ENCODE measurements at places on chromosomes 4 and X. TPM values are rescaled to one million over a fixed set of nuclear protein-coding genes. Genes with fewer than 3 reads are reported as not detected.

- no peak for DNase-seq
These were observed 461.9 kb downstream of the SPRY1 start for GRCh38 chr4:123858465-123858864.

- DNase-seq = no peak
These were observed 153.0 kb downstream of the DCTD start for GRCh38 chr4:182764137-182764536.

- DNase-seq = peak; percentile 59
These were observed 550 bp downstream of the CBR4 start for GRCh38 chr4:169009286-169010124.

DNA sequence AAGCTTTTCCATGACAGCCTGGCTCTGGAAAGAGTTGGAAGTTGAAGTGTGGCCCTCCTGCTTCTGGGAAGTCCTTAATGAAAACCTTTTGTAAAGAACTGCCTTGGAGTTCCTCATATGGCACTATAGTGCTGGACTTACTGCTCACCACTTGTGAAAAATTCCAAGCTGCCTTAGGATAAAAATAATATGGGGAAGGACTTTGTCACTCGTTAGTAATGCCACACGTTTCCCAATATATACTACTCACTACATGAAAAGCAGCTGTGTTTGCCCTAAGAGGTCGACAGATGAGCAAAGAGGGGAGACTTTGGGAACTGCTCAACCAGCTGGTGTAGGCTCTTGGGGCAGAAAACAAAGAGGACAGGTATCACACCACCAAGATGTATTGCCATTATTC is 11.7 kb downstream of the OPHN1 start:
- DNase-seq = no peak

GRCh38 chrX:13005661-13006473 is 31.0 kb downstream of the TMSB4X start:
- peak; percentile 79 for DNase-seq

- no peak for DNase-seq
These were observed 38.2 kb upstream of the NUDT6 start for GRCh38 chr4:122960611-122961000.

GRCh38 chr4:53764761-53765490 is 173.6 kb upstream of the LNX1 start:
- DNase-seq = peak; percentile 41

GRCh38 chrX:151902813-151903591 is 9.7 kb upstream of the MAGEA4 start:
- peak; percentile 87 for DNase-seq

GRCh38 chr4:93649828-93650227 is 178.7 kb upstream of the ATOH1 start:
- no peak for DNase-seq

GRCh38 chr4:172202480-172203076 is 389.4 kb downstream of the GALNTL6 start:
- DNase-seq = peak; percentile 8

DNA sequence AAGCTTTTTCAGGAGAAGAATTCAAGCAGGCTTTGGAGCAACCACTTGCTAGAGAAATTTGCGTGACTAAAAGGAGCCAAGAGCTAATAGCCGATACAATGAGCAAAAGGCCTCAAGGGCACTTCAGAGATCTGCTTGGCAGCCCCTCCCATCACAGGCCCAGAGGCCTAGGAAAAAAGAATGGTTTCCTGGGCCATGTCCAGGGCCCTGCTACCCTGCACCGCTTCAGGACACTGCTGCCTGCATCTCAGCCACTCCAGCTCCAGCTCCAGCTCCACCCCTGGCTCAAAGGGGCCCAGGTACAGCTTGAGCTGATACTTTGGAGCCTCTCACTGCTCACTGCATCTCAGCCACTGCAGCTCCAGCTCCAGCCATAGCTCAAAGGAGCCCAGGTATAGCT is 98.9 kb downstream of the FAM13A start:
- DNase-seq = no peak

- no peak for DNase-seq
These were observed 80.2 kb upstream of the ACSL4 start for GRCh38 chrX:109813236-109813635.

DNA sequence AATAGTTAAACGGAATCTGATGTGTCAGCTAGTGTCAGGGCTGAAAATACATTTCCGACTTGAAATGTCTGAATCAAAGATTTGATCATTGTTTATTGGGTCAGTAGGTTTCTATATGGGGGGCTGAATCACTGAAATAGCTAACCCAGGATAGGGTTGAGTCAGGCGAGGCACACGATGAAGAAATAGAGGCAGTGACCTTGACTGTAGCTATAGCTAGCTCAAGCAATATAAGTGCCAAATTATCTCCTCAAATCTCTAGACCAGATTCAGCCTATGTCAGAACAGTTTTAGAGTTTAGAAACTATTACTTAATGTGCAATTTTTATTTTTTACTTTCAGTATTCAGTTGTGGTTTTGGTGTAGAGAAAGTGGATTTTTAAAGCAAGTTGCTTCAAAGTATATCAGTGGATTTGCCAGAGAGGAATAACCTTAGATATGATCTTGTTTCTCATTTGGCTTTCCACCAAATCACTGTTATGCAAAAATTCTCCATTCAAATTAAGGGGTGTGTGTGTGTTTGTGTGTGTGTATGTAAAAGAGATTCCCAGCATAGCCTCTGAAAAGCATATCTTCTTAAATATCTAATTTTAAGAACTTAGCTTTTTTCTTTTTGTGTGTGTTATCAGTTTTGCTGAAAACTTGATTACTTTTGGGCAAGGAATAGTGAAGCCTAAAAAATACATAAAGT is 100.3 kb upstream of the RPL34 start:
- no peak for DNase-seq

DNA sequence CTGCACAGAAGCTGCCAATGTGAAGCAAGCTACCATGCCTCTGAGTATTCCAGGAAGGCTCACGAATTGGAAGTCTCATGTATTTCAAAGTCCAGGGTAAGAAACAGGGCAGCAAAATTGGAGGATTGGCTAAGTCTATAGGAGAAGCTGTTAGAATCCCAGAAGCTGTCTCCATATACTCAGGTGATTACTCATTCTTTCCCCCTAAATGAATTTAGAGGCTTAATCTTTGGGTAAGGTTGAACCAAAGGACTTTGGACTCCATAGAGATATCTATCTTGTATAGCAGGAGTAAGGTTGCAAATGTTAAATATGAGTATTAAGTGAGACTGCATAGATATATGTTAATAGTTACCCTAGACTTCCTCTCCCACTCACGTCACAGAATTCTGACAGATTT is 36.3 kb downstream of the STBD1 start:
- DNase-seq = no peak

DNA sequence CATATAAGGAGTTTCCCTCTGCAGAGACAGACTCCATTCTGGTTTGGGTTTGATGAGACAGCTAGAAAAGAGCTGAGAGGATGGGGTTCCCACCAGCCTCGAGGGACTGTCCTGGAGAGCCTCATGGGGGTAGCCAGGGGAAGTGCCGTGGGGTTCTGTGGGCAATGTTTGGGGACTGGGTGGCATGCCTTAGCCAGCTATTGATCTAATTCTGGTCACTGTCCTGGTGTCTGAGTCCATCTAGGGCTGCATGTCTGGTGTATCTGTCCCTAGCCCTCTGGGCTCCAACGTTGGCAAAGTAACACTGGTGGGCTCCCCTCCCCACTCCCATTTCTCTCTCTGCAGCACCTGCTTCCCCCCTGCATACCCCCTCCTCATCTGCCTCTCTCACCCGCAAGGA is 135.4 kb downstream of the SMIM20 start:
- no peak for DNase-seq

DNA sequence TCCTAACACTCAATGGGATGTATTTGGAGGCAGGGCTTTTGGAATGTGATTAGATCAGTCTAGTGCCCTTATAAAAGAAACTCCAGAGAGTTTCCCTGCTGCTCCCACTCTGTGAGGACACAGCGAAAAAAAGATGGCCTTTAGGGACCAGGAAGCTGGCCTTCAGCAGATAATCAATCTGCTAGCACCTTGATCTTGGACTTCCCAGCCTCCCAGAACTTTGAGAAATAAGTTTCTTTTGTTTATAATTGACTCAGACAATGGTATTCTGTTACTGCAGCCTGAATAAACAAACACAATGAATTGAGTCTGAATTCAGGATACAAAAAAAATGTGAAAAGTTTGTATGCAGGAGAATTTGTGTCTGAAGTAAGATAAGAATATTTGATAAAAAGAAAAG is 842.1 kb downstream of the FSTL5 start:
- DNase-seq = no peak

GRCh38 chr4:75071317-75071716 is 138.4 kb downstream of the PARM1 start:
- DNase-seq = no peak

DNA sequence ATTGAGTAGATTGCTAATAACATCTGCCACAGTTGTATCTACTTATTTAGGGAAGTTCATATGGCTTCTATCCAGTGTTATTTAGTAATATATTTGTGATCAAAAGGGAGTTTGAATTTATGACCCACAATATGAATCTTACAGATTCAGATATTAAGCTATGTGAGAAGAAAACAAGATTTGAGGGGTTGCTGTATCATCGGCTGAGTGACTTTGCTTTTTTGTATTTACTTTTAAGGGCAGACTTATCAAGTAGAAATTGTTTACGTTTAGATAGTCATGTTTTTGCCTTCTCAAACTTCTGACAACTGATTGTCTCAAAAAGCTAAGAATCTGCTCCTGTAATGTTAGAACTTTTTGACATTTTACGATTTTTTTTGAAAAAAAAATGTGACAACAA is 17.2 kb upstream of the DCK start:
- no peak for DNase-seq

GRCh38 chrX:9614016-9614415 is 149.2 kb downstream of the TBL1X start:
- DNase-seq = peak; percentile 73

- DNase-seq = no peak
These were observed 4.8 kb downstream of the TRPC5OS start for GRCh38 chrX:111880735-111881134.

- DNase-seq = no peak
These were observed 31.1 kb upstream of the LEF1 start for GRCh38 chr4:108199881-108200280.

- DNase-seq = no peak
These were observed 28.8 kb downstream of the SUPT20HL2 start for GRCh38 chrX:24285082-24285481.

DNA sequence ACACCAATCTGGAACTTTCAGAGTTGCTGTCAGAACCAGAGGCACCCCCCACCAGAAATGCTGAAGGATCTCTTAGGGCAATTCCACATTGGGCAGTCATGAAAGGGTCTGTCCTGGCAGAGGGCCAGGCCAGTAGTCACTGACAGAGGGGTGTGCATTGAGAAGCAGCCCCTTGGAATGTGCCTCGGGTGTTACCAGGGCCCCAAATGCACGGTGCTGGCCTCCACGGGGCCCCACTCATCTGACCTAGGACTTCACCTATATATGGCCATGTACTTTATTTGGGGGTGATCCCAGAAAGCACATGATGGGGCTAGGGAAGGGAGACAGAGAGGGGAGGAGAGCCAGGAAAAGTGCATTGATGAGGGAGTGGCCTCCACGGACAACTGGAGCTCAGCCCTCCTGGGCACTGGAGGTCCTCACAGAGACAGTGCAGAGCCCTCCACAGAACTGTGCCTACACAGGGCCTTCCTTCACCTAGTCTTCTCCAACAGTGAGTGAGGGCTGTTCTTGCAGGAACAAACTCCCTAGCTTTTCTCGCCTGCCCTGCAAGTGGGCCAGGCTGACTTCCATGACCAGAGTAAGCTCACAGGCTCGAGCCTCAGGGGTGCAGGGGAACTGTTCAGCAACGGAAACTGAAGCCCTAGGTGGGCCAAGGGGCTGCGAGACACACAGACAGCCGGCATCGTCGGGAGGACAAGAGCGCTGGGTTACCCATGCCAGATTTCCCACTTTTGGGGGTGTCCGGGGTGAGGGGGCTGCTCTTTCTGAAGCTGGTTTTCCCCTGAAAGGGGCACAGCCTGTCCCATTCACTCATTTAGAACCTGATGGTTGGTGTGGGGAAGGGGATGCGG is 136.2 kb downstream of the HMX1 start:
- no peak for DNase-seq

DNA sequence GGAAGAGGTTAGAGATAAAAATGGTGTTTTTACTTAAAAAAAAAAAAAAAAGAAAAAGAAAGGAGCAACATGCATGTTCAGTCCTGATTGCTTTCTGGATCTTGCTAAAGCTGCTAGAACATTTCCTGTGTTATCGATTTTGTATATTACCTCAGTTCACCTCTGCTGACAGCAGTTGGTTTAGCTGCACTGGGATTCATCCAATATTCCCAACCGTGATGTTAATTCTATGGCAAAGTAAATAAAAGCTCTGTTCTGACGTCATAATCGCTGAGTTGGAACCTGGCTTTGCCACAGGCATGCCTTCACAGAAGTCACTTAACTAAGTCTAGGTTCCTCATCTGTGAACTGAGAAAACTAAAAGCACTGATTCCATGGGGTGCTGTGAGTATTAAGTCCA is 90.7 kb upstream of the SORBS2 start:
- peak; percentile 18 for DNase-seq

- DNase-seq = peak; percentile 92
These were observed 53.7 kb upstream of the RBPJ start for GRCh38 chr4:26267087-26267486.

DNA sequence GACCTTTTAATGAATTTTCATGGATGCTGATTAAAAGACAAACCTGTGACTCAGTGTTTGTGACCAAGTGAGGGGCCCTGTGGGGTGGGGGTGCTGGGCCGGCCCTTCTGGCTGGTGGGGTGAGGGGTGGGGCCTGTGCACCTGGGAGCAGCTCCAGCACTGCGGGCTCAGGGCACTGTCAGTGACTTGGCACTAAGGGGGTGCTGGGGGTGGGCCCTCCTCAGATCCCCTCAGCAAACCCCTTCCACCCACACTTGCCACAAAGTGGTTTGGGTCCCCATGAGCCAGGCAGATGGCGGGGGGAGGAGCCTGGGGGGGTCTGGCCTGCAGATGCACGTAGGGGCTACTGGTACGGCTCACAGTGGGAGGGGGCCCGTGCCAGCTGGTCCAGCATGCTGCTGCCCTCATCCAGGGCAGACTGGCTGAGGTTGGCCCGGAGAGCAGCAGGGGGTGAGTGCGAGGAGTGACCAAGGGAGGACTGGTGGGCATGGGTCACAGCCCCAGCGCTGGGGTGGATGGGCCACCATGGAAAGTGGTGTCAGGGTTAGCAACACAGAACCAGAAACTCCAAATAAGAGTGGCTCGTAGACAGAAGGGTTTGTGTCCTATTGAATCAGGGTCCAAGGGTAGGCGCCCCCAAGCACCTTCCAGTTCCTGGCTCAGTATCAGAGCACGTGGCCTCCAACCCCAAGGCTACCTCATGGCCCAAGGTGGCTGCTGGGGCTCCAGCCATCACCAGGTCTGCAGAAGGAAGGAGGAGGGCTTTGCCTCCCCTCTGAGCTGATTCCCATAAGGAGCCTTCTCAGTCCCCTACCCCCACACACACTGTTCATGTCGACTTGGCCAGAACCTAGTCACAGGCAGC is 10.1 kb downstream of the NKX1-1 start:
- no peak for DNase-seq

CLDN22 gene
- under 0.01 TPM for total RNA-seq

GPR173 gene
- 2.5 TPM for total RNA-seq

GPM6B gene
- total RNA-seq = 0.57 TPM

CXXC4 gene
- total RNA-seq = not detected

KLHL34 gene
- not detected for total RNA-seq

FGFBP2 gene
- not detected for total RNA-seq

SNX12 gene
- 61.7 TPM for total RNA-seq

GSX2 gene
- not detected for total RNA-seq

NUP62CL gene
- total RNA-seq = not detected

TMPRSS11F gene
- total RNA-seq = not detected

Data from fibroblast of the aortic adventitia (primary cell).